ENCODE measurements at places on chromosomes 13 and 19.

GRCh38 chr13:107721125-107721869 is 494.0 kb downstream of the LIG4 start:
- no peak for DNase-seq

DNA sequence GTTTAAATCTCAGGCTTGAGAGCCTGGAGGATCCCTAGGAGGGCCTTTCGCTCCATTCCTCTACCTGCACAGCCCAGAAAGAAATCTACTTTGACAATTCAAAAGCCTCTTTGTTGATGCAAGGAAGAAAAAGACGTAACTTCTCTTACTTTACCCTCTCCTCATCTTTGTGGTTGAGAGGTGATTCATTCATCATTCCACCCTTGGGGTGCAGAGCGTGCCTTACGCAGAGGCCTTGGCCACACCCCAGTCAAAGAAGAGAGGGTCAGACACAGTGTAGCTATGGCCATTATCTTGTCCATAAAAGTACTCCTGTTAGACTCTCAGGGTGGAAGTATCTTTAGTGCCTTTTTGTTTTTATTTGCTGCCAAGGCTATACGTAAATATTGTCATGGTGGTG is 184.0 kb downstream of the IRS2 start:
- no peak for DNase-seq

DNA sequence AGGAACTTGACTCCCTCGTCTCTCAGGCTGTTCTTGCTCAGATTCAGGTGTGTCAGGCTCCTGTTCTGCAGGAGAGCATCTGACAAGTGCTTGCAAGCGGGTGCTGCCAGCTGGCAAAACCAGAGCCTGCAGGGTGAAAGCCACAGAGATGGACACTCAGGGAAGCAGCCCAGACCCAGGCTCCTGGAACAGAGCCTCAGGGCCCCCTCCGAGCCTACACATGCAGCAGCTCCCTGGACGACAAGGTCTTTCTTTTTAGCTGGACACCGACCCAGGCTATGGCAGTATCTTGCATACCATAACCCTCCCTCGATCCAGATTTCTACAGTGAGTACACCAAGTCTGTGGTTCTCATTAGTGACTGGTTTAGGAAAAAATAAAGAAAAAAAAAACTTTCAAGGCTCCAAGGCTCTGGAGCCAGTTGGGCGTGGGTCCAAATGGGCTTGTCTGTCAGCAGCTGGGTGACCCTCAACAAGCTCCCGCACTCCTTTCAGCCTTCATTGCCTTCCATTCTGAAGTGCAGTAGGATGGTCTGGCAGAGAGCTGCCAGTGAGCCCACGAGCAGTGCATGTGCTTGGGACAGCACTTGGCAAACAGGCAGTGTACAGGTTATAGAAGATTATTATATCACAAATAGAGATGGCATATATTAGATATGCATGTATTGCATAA is 29.9 kb downstream of the NLRP13 start:
- DNase-seq = peak; percentile 35

GRCh38 chr13:112850273-112850672 is 118.7 kb upstream of the MCF2L start:
- no peak for DNase-seq

DNA sequence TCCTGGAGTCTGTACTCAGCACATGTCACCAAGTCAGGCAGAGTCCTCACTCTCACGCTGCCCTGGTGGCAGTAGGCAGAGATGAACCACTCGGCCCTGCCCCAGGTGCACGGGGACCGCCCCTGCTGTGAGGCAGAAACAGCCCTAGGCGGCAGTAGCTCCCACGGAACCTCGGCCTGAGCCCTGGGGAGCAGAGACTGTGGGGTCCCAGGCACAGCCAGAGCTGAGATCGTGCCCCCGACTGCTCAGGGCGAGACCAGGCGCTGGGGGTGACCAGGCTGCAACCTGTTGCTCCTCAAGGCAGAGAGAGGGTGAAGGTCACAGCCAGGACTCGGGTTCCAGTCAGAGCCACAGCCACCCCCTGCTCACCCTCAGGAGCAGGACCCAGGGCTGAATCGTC is 34.9 kb downstream of the AP1M1 start:
- DNase-seq = no peak

- no peak for DNase-seq
Observed at GRCh38 chr13:110354123-110354627, 47.1 kb downstream of the COL4A2 start.

GRCh38 chr19:43966079-43966694 is 15.2 kb downstream of the ZNF221 start:
- peak; percentile 3 for DNase-seq

GRCh38 chr13:112828082-112828699 is 138.4 kb downstream of the ATP11A start:
- no peak for DNase-seq

GRCh38 chr13:93304868-93305613 is 78.4 kb downstream of the GPC6 start:
- DNase-seq = no peak

- no peak for DNase-seq
Observed at GRCh38 chr19:33261511-33262189, 36.0 kb upstream of the SLC7A10 start.

DNA sequence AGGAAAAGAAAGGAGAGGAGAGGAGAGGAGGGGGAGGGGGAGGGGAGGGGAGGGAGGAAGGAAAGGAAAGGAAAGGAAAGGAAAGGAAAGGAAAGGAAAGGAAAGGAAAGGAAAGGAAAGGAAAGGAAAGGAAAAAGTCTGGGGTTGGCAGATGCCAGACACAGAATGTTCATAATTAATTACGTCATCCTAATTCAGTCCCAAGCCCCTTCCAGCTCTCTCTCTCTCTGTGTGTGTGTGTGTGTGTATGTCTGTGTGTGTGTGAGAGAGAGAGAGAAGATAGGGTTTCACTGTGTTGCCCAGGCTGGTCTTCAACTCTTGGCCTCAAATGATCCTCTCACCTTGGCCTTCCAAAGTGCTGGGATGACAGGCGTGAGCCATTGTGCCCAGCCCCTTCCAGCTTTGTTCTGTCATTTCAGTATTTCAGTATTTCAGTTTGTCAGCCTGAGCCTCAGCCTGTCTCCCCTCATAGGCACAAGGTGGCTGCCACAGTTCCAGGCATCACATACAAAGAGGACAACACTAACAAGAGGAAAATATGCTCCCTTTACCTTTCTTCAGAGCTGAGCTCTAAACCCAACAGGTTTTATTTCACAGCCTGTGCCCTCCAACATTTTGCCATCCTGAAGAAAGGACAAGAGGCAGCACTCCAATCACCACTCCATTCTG is 14.6 kb downstream of the IFNL3 start:
- no peak for DNase-seq

DNA sequence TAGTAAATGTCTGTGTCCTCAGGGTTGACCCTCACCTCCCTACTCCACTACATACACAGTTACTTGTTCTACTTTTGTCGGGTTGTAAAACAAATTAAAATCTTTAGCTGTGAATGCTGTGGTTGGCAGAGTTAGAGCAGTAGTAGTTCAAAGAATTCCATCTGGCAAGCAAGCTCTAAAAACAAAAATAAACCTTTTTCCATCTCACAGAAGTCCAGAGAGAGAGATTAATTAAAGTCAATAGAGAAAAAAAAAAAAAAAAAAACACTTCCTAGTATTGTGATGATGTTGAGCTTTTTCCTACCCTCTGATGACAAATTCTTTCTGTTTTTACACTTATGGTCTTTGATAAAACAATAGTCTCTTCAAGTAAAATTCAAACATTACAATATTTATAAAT is 338.4 kb downstream of the PCDH17 start:
- DNase-seq = no peak

DNA sequence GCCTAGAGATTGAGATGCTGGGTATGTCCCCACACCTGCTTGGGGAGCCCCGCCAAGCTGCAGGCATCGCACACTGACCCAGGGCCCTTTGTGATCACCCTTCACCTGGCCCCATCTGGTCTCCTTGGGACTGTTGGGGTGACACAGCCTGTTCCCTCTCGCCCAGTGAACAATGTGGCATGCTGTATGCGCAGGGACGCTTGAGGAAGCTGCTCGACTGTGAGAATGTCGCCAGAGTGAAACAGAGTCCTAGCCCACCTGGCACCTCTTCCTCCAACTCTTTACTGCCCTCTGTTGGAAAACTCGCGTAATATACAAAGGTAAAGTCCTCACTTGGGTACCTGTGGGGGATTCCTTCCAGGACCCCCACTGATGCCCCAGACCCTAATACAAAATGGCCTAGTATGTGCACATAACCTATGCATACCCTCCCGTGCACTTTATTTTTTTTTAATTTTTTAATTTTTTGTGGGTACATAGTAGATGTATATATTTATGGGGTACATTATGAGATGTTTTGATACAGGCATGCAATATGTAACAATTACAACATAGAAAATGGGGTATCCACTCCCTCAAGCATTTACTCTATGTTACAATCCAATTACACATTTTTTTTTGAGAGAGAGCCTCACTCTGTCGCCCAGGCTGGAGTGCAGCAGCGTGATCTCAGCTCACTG is 9.0 kb downstream of the BLOC1S3 start:
- DNase-seq = no peak

DNA sequence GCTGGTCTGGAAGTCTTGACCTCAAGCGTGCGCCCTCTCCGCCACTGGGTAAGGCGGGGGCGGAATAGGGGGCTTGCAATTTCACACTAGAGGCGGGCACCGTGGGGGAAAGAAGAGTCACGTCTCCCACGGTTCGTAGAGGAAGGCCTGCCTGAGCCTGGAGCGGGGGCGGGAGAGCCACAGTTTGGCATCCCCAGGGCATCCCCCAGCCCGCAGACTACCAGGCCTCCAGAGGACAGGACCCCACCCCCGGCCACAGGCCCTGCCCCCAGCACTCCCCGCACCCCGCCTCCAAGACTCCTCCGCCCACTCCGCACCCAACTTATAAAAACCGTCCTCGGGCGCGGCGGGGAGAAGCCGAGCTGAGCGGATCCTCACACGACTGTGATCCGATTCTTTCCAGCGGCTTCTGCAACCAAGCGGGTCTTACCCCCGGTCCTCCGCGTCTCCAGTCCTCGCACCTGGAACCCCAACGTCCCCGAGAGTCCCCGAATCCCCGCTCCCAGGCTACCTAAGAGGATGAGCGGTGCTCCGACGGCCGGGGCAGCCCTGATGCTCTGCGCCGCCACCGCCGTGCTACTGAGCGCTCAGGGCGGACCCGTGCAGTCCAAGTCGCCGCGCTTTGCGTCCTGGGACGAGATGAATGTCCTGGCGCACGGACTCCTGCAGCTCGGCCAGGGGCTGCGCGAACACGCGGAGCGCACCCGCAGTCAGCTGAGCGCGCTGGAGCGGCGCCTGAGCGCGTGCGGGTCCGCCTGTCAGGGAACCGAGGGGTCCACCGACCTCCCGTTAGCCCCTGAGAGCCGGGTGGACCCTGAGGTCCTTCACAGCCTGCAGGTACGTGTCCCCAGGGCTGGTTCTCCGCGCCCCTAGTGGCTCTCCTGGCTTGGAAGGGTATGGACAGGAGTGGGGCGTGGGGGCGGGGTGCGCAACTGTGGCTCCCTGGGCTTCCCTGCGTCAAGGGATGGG is at the start of gene ANGPTL4:
Gene ANGPTL4, plus strand, starts transcription at position 353 of the 969 bp plus-strand sequence. Its CDS starts 167 bp downstream, at position 520.
- peak; percentile 84 for DNase-seq

- DNase-seq = no peak
Observed at GRCh38 chr13:77028202-77028601, 1.2 kb upstream of the FBXL3 start.

DNA sequence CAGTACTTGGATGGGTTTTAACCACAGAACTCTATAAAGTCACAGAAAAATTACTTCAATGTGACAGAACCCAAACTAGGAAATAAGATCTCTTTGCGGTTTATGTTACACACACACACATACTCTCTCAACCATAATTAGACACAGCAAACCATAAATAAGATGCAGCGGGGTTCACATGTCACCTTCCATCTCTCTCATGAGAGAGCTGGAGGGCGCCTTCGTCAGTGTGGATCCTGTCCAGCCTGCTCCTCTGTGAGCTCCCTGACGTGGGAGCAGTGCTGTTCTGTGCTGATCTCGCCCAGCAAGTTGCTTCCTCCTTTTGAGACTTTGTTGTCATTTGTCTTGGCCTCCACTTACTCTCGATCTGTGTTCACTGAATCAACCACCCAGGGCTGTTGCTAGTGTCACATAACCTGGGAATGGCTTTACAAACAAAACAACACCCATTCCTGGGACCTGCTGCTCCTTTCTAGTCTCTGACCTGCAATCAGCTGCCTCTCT is 204.9 kb upstream of the KL start:
- DNase-seq = no peak

DNA sequence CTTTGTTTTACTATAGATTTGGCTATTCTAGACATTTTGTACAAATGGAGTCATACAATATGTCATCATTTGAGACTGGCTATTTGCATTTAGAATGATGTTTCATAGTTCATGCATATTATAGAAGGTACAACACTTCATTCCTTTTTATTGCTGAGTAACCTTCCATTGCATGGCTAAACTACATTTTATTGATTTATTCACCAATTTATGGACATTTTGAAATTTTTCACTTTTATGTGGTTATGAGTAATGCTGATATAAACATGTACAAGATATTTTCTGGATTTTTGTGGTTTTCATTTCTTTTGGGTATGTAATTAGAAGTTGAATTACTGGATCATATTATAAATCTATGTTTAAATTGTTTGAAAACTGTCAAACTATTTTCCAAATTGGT is 710.3 kb upstream of the SLITRK5 start:
- no peak for DNase-seq

GRCh38 chr13:101417043-101417406 is 717 bp upstream of the NALCN start:
- DNase-seq = no peak

GRCh38 chr19:10749435-10750384 is 31.8 kb downstream of the DNM2 start:
- no peak for DNase-seq
